Activated T-helper 1 cell treated with anti-CD3 and anti-CD28 coated beads, Interleukin-12 subunit alpha, Interleukin-12 subunit beta, Interleukin-2, Interleukin-4 antibody, amounts not matched to agents 30 ng/mL and 10 ng/mL and 1 ng/mL, durations not matched to agents 14 hours and 24 hours and 36 hours (primary cell): ENCODE measurements at places on chromosomes 12 and 14. TPM values are rescaled to one million over a fixed set of nuclear protein-coding genes. Genes with fewer than 3 reads are reported as not detected.
A peak's percentile ranks its signal among the peaks of the same experiment; 100 is the strongest.

Gene TULP3
- total RNA-seq = 7.9 and 8.6 TPM in 2 replicates

Gene KLRK1
- not detected in 2 replicates for total RNA-seq

DNA sequence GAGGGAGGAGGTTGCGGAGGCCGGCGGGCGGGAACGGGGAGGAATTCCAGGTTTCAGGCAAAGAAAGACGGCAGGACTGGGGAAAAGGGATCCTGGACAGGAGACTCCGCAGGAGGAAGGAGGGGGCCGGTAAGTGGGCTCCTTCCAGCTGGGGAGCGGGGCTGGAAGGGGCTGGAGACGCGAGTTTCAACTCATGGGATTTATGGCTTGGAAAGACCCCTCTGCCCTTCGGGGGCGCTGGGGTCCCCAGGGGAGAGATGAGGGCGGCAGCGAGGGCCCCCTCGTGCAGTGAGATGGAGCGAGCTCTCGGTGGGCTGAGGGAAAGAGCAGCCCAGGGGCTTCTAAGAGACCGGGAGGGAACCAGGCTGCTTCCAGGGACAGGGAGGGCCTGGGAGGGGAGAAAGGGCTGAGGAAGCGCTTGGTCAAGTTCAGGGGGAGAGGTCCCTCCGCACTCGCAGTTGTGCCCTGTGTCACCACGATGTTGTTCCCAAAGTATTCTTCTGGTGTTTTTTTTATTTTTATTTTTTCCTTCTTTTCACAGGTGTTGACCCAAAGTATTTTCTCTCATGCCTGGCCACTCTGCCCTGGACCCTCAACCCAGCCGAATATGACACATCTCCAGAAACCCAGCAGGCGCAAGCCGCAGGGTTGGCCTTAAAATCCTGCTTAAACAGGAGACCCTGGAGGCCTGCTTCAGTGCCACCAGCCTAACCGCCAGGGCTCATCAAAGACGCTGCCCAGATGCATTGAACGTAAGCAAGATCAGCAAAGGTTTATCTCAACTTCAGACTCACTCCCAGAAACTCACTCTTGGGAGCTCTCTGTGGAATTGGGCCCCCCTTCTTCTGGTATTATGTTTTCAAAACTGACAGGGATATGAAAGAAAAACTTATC is 16.1 kb downstream of the TNFAIP2 start:
- H3K4me3 ChIP-seq = no peak overlapping the region
- peak overlapping the region; percentile 55 for H3K27ac ChIP-seq
- H3K4me1 ChIP-seq = peaks cover 4% of the 10 kb centered on the region
- DNase-seq = no peak
- no peaks in the 10 kb centered on the region for H3K36me3 ChIP-seq
- peaks cover 9% of the 10 kb centered on the region for H3K27me3 ChIP-seq

GRCh38 chr12:22712083-22712482 is 87.1 kb downstream of the ETNK1 start:
- DNase-seq = no peak
- no peak overlapping the region for H3K4me3 ChIP-seq
- H3K27ac ChIP-seq = no peak overlapping the region
- peaks cover 11% of the 10 kb centered on the region for H3K27me3 ChIP-seq
- H3K4me1 ChIP-seq = no peaks in the 10 kb centered on the region

- no peaks in the 10 kb centered on the region for H3K4me1 ChIP-seq
- peaks cover 6% of the 10 kb centered on the region for H3K27me3 ChIP-seq
- no peak for DNase-seq
- no peak overlapping the region for H3K27ac ChIP-seq
- peaks cover 3% of the 10 kb centered on the region for H3K36me3 ChIP-seq
- no peak overlapping the region for H3K4me3 ChIP-seq
Measured at GRCh38 chr12:12779529-12779928, 5.9 kb upstream of the APOLD1 start.
